ENCODE measurements at places on chromosomes 11 and 22.
A peak's percentile ranks its signal among the peaks of the same experiment; 100 is the strongest.

DNA sequence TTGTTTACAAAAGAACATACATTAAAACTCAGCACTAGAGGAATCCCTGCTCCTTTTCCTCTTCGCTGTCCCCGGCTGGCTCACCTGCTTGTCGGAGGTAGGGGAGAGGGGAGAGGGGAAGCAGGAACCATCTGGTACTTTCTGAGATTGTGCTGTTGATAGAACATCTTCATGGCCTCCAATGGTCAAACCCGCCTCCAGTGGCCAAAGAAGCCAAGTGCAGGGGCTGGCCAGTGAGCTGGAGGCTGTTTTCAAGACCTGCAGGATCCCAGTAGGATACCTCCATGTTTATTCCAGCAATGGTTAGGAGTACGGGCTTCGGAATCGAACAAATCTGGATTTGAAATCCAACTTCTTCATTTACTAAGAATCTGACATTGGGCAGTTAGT is 92.6 kb downstream of the PKNOX2 start:
- DNase-seq, result peak; percentile 10

DNA sequence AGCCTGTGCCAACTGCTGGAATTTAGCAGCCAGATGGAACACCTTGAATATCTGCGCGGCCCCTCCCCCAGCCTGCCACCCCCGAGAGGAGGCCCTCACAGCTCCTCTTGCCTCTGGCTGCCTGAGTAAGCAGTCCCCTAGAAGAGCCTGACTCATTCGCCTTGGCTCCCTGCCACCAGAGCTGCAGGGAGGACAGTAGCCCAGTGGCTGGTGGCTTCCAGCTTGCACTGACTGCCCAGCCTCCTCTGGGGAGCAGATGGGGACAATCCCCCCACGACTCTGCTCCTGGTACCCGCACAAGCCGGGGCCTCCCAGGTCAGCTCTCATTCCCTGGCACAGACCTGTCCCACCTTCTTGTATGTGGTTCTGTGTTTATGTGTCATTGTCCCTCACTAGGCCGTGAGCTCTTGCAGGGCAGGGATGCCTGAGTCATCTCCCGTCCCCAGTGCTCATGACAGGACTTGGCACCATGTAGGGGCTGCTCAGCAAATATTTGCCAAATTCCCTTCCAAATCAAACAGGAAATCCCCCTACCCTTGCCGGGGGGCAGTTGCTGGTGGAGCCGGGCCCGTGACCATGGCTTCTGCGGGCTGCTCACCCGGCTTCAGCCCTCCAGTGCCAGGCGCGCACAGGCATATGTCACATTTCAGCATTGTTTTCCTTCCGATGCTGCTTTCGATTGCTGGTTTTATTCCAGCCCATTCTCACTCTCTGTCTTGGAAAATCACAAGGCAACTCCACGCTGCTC is 43.6 kb downstream of the CACNG2 start:
- DNase-seq, result peak; percentile 85

DNA sequence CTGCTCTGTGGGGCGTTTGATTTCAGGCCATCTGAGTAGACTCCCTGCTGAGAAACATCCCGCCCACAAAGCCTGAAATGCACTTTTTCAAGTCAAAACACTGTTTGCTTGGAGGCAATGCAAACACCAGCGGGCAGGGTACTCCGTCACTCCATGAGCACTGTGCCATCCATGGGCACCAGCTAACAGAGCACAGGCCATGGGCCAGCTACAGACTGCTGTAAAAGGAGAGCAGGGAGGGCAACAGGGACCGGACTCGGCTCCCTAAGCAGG is 16.6 kb upstream of the EFCAB6 start:
- DNase-seq, result no peak

GRCh38 chr11:115249061-115249578 is 255.1 kb downstream of the CADM1 start:
- DNase-seq, result no peak

DNA sequence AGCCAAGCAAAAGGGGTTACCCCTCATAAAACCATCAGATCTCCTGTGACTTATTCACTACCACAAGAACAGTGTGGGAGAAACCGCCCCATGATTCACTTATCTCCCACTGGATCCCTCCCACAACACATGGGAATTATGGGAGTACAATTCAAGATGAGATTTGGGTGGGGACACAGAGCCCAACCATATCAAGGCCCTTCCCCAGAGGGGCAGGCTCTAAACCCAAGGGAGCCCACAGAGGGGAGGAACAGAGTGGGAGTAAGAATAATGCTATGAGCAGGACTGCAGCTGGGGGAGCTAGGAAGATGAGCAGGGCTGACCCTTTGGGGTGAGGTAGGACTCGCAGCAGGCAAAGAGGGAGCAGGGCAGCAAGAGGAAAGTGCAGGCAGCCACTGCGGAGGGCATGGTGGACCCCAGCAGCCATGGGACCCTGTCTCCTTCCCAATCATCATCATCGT is 59.3 kb downstream of the CD82 start:
- DNase-seq, result no peak

- no peak for DNase-seq
These were observed 439.0 kb upstream of the CCDC90B start for GRCh38 chr11:83725269-83725560.

DNA sequence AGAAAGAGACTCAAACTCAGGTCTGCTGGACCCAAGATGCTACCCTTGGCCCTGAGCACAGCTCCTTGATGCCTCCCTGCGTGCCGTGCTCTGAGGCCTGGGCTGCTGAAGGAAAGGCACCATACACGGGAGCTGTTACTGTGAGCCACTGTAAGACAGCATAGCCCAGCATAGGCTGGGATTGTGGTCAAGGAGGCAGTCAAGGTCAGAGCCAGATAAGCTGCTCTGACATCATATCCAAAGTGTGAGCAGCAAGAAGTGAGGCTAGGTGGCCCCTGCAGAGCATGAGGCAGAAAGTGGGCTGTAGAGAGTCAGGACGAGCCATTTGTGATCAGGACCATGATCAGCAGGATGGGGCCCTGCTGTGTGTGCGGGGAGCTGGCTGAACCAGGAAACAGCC is 7.7 kb downstream of the SLC22A8 start:
- DNase-seq, result no peak

GRCh38 chr22:23109079-23109347 is 32.8 kb downstream of the RSPH14 start:
- no peak for DNase-seq

- peak; percentile 56 for DNase-seq
These were observed 3.3 kb upstream of the KMT5B start for GRCh38 chr11:68216171-68216938.

GRCh38 chr22:47294576-47294975 is 532.1 kb downstream of the TBC1D22A start:
- DNase-seq, result no peak

DNA sequence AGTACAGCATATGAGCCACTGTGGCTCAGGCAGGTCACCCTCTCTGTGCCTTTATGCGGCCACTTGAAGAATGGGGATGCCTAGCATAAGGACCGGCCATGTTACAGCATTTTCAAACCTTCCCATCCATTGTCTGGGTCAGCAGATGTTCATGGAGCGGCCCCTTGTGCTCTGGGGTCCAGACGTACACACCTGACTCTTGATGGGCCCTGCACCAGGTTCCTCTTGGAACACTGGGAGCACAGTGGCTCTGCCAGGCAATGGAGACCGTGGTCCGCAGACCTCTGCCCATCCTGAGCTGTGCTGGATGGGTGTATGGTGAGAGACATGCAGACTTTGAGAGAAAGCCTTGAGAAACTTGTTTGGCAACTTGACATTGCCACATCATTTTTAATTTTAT is 9.8 kb downstream of the PRDM11 start:
- DNase-seq, result no peak

- DNase-seq, result no peak
These were observed 437.3 kb upstream of the CADM1 start for GRCh38 chr11:115941481-115941993.

GRCh38 chr22:50247748-50248147 is 2.9 kb upstream of the TUBGCP6 start:
- no peak for DNase-seq

GRCh38 chr11:58636587-58636986 is 14.1 kb downstream of the CNTF start:
- no peak for DNase-seq

- no peak for DNase-seq
These were observed 447.1 kb downstream of the TBC1D22A start for GRCh38 chr22:47209547-47210023.

GRCh38 chr22:35318346-35319215 is 18.9 kb downstream of the TOM1 start:
- no peak for DNase-seq

DNA sequence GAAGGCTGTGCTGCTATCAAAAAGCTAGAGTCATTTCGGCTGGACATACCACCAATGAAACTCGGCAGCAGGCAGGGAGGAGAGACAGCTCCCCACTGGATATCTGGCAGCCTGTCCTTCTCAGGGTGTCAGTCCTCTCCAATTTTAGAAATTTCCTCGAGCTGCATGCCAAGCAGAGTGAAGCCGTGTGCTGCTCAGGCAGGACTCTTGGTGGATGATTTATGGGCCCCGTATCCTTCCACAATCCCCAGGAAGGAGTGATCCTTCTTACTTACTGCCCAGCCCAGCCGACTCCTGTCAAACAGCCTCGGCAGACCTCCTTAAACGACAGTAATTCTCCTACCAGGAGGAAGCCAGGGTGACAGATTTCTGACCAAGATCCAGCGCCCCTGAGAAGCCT is 410.4 kb downstream of the TENM4 start:
- peak; percentile 21 for DNase-seq

GRCh38 chr11:16098526-16099205 is 257.7 kb downstream of the SOX6 start:
- DNase-seq, result no peak

DNA sequence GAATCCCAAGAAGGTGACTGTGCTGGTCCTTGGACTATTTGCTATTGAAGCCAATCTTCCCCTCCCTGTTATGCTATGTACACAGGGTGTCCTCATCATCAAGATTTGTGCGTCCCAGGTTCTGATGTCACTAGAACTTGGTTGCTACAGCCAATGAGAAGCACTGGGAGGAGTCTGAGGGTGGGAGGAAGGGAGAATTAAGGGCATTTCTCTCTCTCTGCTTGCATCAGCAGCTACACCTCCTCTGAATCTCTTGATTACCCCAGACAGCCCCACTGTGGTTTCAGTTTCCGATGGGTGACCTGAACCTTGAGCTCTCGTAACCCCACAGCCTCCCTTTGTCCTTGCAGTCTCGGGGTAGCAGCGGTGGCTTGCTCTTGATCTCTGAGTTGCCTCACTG is 212.4 kb upstream of the SESN3 start:
- no peak for DNase-seq

- no peak for DNase-seq
These were observed 30.0 kb downstream of the PPP2R1B start for GRCh38 chr11:111736181-111736590.
